ENCODE measurements at places on chromosomes 6 and 20.

DNA sequence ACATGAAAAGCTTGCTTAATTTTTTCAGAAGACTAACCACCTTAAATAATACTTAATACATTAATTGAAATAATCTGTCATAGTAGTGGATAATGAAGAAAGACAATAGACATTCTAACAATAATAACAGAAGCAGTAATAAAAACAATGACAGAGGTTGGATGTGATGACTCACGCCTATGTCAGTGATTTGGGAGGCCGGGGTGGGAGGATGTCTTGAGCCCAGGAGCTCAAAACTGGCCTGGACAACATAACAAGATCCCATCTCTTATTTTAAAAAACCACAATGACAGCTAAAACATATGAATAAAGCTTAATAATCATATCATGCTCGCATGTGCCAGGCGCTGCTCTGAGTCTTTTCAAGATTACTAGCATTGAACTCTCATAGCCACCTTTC lies 105.5 kb downstream of the IPCEF1 start:
- no peak for DNase-seq

DNA sequence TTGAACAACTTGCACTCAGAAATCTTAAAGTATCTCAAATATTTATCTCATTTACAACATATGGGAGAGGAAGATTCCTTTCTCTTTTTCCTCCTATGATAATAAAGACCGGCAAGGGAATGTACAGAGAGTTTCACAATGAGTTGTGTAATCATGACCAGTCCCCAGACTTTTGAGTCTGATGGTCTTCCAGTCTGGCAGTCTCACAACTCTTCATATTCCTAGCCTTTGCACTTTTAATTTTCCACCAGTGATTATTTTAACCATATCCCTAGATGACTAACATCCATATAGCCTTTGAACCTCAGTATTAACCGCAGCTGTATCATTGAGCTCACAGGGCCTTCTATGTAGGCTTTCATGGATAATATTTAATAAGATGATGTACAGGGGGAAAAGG lies 278.5 kb downstream of the KHDC1L start:
- no peak for DNase-seq

DNA sequence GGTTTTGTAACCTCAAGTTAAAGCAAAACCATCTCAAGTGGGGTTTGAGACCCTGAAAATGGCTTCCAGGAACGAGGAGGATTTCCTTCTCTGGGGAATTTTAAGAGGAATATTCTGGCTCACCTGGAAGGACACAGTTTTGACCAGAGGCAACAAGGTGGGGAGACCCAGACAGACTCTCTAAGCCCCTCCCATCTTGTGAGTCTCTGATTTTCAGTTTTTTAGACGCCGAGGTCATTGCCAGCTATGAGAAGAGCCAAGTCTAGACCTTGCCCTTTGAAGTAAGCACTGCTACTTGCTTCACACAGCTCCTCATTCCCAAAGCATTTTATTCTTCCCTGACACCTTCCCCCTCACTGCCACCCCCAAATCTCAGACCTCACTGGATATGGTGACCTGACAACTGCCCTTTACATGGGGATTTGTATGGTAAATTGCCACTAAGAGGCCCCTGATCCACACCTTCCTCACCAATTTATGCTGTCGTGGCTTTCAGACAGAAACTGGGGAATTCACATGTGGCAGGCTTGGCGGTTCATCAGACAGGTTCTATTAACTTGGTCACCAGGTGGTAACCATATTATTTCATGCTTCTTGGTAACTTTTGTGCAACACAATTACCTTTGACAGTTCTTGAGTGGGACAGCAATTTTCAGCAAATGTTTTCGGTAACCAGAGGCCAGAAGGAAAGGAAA lies 116.2 kb downstream of the ISM1 start:
- no peak for DNase-seq

DNA sequence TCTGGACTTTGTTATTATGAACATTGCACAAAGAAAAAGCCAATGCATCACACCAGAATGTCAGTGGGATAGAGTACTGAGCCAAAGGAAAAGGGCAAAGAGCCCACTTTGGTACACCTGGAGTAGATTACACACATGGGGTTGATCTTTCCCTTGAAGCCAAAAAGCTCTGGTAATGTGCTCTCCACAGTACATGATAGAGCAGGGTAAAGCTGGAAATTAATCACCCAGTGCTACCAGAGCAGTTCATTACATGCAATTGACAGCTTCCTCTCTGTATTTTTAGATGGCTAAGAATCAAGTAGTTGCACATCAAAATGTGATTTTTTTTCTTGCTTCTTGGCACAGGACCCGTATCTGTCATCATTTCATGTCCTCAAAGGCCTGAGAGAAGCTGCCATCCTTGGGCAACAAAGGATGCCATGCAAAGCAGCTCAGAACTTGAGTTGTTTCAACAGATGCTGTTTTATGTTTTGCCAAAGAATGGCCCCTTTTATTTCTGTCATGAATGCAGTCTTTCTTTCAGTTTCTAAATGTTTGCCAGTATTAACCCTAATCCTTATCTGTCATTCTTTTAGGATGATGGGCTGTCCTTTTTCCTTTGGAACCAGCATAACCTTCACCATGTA lies 88.1 kb downstream of the HDGFL1 start:
- no peak for DNase-seq

GRCh38 chr6:20266851-20267608 lies 54.8 kb upstream of the MBOAT1 start:
- no peak for DNase-seq

GRCh38 chr20:61320691-61321425 lies 68.8 kb downstream of the CDH4 start:
- DNase-seq: no peak

GRCh38 chr6:62615366-62616015 lies 329.5 kb upstream of the KHDRBS2 start:
- DNase-seq: no peak

- DNase-seq: no peak
Observed at GRCh38 chr6:43807228-43808061, 37.4 kb downstream of the VEGFA start.

GRCh38 chr6:162294029-162294428 lies 433.5 kb downstream of the PRKN start:
- no peak for DNase-seq

DNA sequence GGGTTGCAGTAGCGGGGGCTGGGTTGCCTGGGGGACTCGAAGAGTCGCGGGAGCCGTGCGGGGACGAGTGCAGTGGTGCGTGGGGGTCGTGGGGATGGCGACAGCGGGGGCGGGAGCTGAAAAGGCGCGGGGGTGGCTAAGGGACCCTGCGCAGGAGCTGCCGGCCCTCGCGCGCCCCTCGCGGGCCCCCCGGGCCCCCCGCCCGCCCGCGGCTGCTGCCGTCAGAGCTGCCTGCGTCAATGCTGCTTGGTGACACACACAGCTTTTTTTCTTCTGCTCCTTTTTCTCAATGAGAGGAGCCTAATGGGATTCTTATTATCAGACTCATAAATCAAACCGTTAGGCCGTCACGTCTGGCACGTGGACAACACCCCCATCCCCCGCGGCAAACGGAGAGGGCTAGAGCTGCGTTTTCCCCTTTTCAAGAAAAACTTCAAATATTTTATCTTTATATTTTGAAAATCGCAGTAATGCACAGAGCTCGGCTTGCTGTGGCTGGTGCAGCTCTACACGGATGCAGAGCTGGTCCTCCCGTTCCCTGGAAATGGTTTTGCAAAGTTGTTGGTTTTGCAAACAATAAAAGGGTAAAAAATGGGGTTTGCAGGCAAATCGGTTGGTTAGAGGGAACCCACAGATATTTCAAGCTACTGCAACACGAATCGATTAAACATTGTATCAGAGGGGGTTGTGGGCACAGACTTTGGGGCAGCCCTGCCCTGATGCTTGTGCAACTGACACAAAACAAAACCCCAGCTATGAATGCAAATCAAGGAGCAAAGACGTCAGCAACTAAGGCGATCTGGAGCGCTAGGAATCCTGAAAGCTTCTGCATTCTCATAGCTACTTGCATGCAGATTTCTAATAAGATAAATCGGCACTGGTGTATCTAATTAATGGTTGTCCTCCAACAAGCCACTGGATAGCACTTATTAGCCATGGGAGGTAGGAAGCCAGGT lies 161.4 kb downstream of the TBXT start:
- DNase-seq: no peak

- no peak for DNase-seq
Observed at GRCh38 chr20:5621305-5621704, 128.9 kb upstream of the SHLD1 start.

- peak; percentile 29 for DNase-seq
Observed at GRCh38 chr6:145836170-145836569, 21.6 kb upstream of the FBXO30 start.

GRCh38 chr6:104896914-104897313 lies 37.2 kb upstream of the HACE1 start:
- DNase-seq: no peak

- DNase-seq: no peak
Observed at GRCh38 chr6:38177882-38178583, 358.5 kb downstream of the ZFAND3 start.

DNA sequence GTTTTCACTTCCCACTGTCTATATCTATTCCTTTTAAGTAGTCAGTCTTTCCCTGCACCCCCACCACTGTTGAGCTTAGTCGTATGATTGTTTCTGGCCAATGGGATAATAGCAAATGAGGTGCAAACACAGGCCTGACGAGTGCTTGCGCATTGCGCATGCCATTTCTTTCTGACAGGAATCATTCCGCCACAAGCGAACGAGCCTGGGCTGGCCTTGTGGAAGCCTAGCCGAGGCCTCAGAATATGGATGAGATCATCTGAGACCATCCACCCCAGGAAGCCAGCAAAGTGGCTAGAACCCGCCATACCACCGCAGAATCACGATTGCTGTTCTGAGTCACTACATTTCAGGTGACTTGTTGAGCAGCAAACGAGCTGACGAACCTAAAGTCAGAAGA lies 52.2 kb upstream of the PRL start:
- DNase-seq: no peak

DNA sequence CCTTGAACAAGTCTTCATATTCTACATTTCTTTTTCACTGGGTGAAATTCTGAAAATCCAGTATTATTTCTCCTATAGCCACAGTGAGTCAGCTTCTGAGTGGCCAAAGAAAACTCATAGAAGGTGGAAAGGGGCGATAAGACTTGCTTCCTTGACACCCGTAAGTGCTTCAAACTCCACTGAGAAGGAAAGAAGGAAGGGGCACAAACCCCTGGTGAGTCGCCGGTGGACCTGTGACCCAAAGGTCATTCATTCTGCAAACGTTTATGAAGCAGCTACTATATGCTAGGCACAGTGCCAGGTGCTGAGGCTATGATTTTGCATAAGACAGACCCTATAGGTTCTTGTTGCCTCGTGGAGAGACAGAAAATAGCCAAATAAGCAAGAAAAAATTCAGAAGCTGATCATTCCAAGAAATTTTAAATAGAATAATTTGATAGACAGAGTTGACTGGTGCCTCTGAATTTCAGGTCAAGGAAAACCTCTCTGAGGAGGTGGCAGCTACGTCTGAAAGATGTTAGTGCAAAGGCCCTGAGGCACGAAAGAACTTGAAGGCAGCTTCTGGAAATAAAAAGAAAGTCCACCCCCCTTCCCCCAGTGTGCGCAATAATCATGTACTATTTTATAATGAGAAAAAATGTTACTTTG lies 118.2 kb downstream of the CD24 start:
- DNase-seq: no peak

- no peak for DNase-seq
Observed at GRCh38 chr20:60213126-60213893, 255.1 kb downstream of the CDH26 start.

GRCh38 chr20:562232-562897 lies 18.8 kb upstream of the CSNK2A1 start:
- DNase-seq: no peak

GRCh38 chr20:42267793-42268384 lies 649.7 kb upstream of the CHD6 start:
- DNase-seq: no peak

DNA sequence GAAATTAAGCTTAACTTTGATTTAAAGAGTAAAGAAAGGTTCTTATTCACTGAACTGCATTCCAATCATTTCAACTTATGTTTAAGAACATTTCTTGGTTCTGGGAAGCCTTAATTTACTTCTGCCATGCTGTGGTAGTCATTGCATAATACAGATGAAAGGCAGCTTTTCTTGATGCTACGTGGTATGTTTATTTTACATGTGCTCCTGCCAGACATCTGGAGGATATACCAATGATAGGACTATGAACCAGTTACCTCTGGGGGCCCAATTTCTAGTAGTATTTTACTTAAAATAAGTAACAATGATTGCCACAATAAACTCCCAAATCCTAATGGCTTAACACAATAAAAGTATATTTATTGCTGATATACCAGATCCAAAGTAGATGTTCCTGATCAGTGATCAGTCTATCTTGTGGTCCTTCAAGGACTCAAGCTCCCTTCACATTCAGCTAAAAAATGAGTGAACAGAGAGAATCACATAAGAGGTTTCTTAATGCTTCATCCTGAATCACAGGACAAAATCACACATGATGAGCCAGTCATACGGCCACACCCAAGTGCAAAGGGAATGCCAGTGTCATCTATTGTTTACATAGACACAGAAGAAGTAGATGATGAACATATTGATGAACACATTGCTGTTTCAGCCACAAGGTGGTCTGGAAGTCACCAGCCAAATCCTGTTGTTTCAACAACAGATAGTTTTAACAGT lies 56.5 kb upstream of the CCN2 start:
- no peak for DNase-seq

DNA sequence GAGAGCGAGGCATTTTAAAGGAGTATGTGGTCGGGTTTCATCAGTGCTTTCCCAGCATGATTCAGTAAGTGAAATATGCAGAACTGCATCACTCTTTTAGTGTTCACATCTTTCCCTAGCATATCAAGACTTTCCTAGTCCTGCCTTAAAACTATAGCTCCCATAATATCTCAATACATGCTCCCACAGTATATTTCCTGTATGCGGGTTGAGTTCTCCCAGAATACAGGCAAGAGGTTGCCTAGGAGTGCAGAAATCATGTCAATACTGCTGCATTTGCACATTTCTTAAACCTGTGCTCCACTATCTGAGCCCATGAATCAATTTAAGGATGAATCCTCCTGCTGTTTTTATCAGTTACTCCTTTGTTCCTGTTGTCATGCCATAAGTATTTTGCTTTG lies 386.6 kb upstream of the SLC35B3 start:
- no peak for DNase-seq

- no peak for DNase-seq
Observed at GRCh38 chr20:18571578-18571977, 4.3 kb downstream of the SMIM26 start.

DNA sequence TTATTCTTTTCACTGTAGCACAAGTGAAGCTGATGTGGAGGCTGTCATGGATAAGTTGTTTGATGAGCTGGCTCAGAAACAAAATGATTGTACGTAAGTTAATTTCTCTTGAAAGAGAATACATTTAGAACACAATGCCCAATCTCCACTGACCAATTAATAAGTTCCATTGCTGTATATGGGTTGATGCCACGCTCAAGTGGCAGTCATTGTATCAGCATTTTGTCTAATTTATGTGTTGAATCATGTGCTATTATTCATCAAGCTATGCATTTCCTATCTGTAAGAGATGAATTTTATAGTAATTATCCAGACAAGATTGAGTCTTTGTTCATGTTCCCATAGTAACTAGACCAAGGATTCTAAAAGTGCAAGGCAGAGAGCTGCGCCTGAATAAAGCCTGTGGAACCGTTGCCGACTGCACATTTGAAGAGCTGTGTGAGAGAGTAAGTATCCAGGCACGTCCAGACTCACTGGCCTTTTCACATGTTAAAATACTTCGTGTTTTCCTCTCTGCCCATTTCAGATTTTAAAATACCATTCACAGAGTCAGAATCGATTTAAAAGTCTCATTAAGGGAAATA lies 83.8 kb upstream of the FOXO3 start:
- DNase-seq: no peak

- no peak for DNase-seq
Observed at GRCh38 chr20:50388733-50389437, 121.3 kb upstream of the PTPN1 start.
